ENCODE measurements at places on chromosomes 2 and 18.

- no peak overlapping the region for H3K27ac ChIP-seq
- H3K27me3 ChIP-seq, result no peaks in the 10 kb centered on the region
- H3K4me3 ChIP-seq, result no peak overlapping the region
- DNase-seq, result peak; percentile 36
- peaks cover 31% of the 10 kb centered on the region for H3K36me3 ChIP-seq
- H3K4me1 ChIP-seq, result peaks cover 8% of the 10 kb centered on the region
These were observed 8.1 kb downstream of the AMMECR1L start for GRCh38 chr2:127877626-127878025.

DNA sequence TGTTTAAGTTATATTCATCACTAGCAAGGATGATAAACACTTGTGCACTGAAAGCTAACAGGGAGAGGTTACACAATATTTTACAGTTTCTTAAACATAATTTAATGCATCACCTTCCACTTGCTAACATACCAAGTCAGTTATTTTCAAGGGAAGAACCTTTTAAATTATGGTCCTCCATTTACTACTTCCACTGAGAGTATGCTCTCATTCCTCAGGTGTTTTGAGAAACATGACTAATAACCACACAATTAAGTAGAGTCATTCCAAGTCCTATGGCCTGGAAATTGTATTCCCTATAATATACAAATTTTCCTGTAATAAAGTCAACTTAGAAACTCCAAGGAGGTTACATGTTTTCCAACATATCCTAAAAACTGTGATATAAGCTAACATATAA lies 152.3 kb upstream of the STON1 start:
- no peaks in the 10 kb centered on the region for H3K27me3 ChIP-seq
- H3K4me1 ChIP-seq, result no peaks in the 10 kb centered on the region
- DNase-seq, result no peak

DNA sequence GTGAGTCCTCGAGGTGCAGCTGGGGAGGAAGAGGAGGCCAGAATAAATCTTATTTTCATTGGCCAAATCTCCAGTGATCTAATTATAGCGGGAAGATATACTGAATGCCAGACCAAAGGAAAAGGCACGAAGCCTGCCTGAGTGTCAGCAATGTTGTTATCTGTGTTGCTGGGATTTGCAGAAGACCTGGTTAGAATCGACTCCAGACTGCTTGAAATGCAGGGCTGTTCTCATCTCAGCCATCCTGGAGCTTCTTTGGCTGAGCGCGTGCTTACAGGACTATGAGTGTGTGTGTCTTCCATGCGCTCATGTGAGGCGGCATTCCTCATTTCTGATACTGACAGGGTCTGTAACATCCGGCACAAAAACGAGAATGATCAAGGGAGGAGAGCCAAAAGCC lies 81.2 kb downstream of the TSN start:
- no peak overlapping the region for H3K27ac ChIP-seq
- H3K36me3 ChIP-seq, result no peaks in the 10 kb centered on the region
- no peak overlapping the region for H3K4me3 ChIP-seq

DNA sequence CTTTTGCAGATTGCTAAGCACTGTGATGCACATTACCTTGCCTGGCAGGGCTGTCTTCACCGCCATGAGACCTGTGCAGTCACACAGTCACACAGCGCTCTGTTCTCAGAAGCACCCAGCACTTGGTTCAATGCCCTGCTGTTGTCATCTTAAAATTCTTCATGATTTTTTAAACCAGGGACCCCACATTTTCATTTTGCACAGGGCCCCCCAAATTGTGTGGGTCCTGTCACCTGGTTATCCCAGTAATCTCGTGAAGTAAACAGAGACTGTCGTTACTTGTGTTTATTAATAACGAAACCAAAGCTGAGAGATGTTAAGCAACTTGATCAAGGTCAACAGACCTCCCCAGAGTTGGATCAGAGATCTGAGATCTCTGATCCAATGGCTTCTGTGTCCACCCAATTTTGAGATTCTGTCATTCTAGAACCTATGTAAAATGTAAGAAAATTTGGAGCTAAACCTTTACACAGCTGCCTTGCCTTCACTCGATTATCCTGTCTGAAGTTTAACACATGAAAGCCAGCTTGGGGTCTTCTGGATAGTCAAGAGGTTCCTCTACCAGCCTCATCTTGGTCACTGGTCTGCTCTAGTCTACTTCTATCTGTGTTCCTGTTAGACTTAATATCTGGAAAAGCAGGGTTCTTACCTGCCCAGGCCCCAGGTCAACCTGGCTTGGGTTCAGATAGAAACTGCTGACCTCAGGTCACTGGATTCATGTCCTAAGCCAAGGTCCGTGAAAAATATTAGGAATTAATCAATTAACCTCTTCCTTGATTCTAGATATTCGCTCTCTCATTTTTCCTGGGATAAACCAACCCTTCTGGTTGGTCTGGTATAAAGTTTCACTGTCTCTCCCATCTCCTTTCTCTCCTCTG lies 13.7 kb upstream of the TTC39C start:
- H3K27me3 ChIP-seq, result no peaks in the 10 kb centered on the region
- no peak overlapping the region for H3K4me3 ChIP-seq
- no peak for DNase-seq
- peaks cover 3% of the 10 kb centered on the region for H3K4me1 ChIP-seq
- H3K27ac ChIP-seq, result no peak overlapping the region
- H3K36me3 ChIP-seq, result no peaks in the 10 kb centered on the region

- H3K4me3 ChIP-seq, result no peak overlapping the region
- no peaks in the 10 kb centered on the region for H3K4me1 ChIP-seq
- DNase-seq, result no peak
These were observed 182.2 kb downstream of the FIGN start for GRCh38 chr2:163553601-163554000.

DNA sequence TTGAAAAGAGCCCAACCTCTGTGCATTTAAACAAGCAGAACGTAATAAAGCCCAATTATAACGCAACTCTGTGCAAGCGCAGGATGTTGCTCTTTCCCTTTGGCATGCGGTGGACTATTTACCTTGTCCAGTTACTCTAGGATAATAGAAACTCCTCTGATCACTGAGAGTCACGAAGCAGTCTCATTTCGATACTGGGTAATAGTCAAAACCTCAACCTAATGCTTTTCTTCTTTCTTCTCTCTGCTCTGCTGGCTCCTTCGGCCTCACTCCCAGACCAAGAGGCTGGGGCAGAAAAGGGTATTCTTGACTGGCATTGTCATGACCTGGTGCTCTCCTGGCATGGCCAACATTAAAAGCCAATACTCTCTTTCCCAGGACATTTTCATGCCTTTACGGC lies 89.7 kb upstream of the GCFC2 start:
- no peak overlapping the region for H3K27ac ChIP-seq
- H3K4me3 ChIP-seq, result no peak overlapping the region
- no peaks in the 10 kb centered on the region for H3K27me3 ChIP-seq
- no peak for DNase-seq

- H3K4me3 ChIP-seq, result no peak overlapping the region
- DNase-seq, result peak; percentile 10
- no peak overlapping the region for H3K27ac ChIP-seq
- no peaks in the 10 kb centered on the region for H3K27me3 ChIP-seq
- H3K36me3 ChIP-seq, result no peaks in the 10 kb centered on the region
These were observed 59.7 kb downstream of the CPS1 start for GRCh38 chr2:210616074-210616473.

DNA sequence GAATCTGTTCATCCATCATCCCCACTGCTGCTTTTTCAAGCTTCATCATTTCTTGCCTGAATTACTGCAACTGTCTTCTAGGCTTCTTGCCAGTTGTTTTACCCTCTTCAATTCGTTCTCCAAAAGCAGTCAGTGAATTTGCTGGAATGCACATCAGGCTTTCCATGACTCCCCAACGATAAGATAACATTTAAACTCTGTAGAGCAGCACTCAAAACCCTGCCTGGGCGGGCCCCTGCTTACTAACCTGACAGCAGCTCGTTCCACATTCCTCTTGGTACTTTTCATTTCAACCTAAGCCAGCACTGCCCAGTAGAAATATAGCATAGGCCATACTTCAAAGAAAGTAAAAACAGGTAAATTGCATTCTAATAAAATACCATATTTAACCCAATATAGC lies 342.9 kb downstream of the SUCLG1 start:
- H3K36me3 ChIP-seq, result no peaks in the 10 kb centered on the region
- no peaks in the 10 kb centered on the region for H3K27me3 ChIP-seq
- H3K27ac ChIP-seq, result no peak overlapping the region
- no peak overlapping the region for H3K4me3 ChIP-seq
- no peaks in the 10 kb centered on the region for H3K4me1 ChIP-seq

DNA sequence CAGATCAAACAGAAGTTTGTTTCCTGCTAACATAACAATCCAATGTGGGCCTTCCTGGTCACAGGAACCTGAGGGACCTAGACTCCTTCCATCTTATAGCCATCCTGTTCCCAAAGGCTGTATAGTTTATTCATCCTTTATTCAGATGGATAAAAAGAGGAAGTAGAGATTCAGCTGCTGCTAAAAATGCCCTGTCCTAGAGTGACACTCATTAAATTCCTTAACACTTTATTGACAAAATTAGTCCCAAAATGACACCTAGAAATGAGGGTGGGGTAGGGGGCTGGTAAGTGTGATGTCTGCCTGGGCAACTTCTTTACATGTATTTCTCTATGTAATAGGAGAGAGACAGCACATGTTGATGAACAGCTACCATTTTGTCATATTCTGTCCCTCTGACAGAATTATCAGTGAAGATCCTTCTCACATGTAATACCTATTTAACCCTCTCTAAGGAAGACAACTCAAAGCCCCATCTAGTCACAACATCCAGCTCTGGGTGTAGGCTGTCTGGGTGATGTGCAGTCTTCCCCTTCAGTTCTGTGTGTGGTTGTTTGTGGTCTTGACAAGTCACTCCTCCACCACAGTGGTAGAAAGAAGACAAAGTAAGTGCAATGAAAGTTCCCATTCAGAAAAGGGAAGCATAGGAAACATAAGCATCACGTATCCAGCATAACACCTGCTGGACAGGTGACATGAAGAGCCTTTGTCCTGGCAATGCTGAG lies 253.9 kb upstream of the CNTNAP5 start:
- no peak overlapping the region for H3K27ac ChIP-seq
- no peaks in the 10 kb centered on the region for H3K36me3 ChIP-seq
- H3K27me3 ChIP-seq, result no peaks in the 10 kb centered on the region
- H3K4me1 ChIP-seq, result no peaks in the 10 kb centered on the region

- peak overlapping the region; percentile 78 for H3K27ac ChIP-seq
- H3K27me3 ChIP-seq, result no peaks in the 10 kb centered on the region
- no peaks in the 10 kb centered on the region for H3K36me3 ChIP-seq
- H3K4me1 ChIP-seq, result peaks cover 11% of the 10 kb centered on the region
- no peak overlapping the region for H3K4me3 ChIP-seq
These were observed 36.0 kb upstream of the TANK start for GRCh38 chr2:161124201-161124600.

- no peak overlapping the region for H3K4me3 ChIP-seq
- H3K27me3 ChIP-seq, result no peaks in the 10 kb centered on the region
- DNase-seq, result no peak
- H3K36me3 ChIP-seq, result no peaks in the 10 kb centered on the region
- no peak overlapping the region for H3K27ac ChIP-seq
- peaks cover 10% of the 10 kb centered on the region for H3K4me1 ChIP-seq
These were observed 344.6 kb downstream of the ARHGAP15 start for GRCh38 chr2:143473820-143474219.

GRCh38 chr18:48300463-48300961 lies 108.7 kb downstream of the ZBTB7C start:
- H3K4me3 ChIP-seq, result no peak overlapping the region
- peaks cover 4% of the 10 kb centered on the region for H3K27me3 ChIP-seq
- no peak overlapping the region for H3K27ac ChIP-seq
- H3K4me1 ChIP-seq, result no peaks in the 10 kb centered on the region
- no peaks in the 10 kb centered on the region for H3K36me3 ChIP-seq

GRCh38 chr2:97871096-97871780 lies 124.5 kb downstream of the TMEM131 start:
- H3K27me3 ChIP-seq, result no peaks in the 10 kb centered on the region
- H3K36me3 ChIP-seq, result no peaks in the 10 kb centered on the region
- DNase-seq, result peak; percentile 79
- peak overlapping the region; percentile 7 for H3K27ac ChIP-seq
- peaks cover 5% of the 10 kb centered on the region for H3K4me1 ChIP-seq

DNA sequence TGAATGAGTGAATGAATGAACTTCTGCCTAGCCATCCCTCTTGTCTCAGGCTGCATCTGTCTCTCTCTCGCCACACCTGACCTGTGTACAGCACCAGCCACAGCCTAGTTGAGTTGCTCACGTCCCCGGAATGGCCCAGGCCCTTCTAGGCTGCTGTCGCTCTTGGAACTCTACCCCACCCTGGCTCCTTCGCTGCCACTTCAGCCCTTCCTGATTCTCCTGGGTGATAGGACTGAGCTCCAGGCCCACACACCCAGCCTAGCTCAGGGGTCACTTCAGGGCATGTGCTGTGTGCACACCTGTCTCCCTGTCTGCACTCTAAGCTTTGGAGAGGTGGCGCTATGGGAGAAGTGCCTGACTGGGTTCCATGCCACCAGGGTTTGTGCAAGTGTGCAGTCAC lies 236.6 kb downstream of the GLI2 start:
- H3K27ac ChIP-seq, result no peak overlapping the region
- H3K4me3 ChIP-seq, result no peak overlapping the region
- no peaks in the 10 kb centered on the region for H3K27me3 ChIP-seq
- H3K4me1 ChIP-seq, result no peaks in the 10 kb centered on the region
- DNase-seq, result no peak
- peaks cover 87% of the 10 kb centered on the region for H3K36me3 ChIP-seq

- H3K4me1 ChIP-seq, result no peaks in the 10 kb centered on the region
- H3K4me3 ChIP-seq, result no peak overlapping the region
- no peak overlapping the region for H3K27ac ChIP-seq
- no peaks in the 10 kb centered on the region for H3K27me3 ChIP-seq
- no peaks in the 10 kb centered on the region for H3K36me3 ChIP-seq
These were observed 2.1 kb downstream of the SPOPL start for GRCh38 chr2:138503652-138504051.

DNA sequence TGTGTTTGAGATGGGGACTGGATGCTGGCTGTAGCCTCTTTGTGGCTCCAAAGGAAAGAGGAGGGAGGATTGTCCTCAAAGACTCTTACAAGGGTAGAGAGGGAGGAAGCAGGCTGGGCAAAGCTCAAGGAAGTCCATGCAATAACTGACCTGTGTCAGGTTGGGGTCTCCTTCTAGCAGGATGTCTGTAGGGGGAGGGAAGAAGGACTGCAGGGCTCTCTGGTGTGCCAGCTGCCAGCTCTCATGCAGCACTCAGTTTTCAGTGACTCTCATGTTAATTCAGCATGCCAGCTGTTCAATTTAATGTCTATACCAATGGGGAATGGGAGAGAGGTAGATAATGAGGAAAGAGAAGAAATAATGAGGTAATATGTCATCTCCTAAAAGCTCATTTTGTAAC lies 85.3 kb upstream of the RANBP2 start:
- DNase-seq, result no peak
- H3K27ac ChIP-seq, result peak overlapping the region; percentile 21
- peaks cover 24% of the 10 kb centered on the region for H3K4me1 ChIP-seq
- H3K27me3 ChIP-seq, result no peaks in the 10 kb centered on the region
- no peak overlapping the region for H3K4me3 ChIP-seq
- no peaks in the 10 kb centered on the region for H3K36me3 ChIP-seq

DNA sequence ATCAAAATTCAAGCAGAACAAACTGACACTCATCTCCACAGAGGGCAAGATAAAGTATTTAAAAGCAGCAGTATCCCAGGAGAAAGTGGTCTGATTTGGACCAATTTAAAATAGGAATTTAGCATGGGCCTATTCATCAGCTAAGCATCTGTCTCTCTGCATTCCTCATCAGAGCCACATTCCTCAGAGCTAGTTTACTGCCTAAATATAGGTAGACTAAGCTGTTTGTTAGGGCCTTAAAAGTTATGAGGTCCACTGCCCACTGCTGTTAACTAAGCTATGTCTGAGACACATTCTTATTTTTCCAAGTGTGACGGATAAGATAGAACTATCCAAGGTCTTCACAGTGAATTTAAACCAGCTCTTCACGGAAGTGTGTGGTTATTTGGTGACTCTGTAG lies 17.6 kb downstream of the NEB start:
- no peaks in the 10 kb centered on the region for H3K27me3 ChIP-seq
- H3K27ac ChIP-seq, result no peak overlapping the region
- H3K4me3 ChIP-seq, result no peak overlapping the region
- no peaks in the 10 kb centered on the region for H3K36me3 ChIP-seq
